ENCODE measurements at places on chromosomes 12 and 14.

DNA sequence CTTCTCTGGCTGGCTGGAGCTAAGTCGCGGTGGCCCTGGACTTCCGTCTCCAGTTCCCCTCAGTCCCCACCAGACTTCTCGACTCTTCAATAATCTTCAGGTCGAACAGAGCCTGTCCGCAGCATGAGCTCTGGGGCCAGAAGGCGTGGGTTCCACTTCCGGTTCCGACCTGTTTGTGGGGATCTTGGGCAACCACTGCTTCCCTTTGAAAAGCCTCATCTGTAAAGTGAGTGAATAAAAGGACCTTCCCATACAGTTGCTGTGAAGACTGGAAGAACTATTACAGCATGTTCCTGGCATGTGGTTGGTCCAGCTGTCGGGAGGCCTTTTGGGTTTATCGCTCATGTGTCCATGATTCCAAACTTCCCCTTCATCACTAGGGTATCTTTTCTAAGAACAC is 19.4 kb downstream of the ADGRD1 start:
- DNase-seq: no peak

DNA sequence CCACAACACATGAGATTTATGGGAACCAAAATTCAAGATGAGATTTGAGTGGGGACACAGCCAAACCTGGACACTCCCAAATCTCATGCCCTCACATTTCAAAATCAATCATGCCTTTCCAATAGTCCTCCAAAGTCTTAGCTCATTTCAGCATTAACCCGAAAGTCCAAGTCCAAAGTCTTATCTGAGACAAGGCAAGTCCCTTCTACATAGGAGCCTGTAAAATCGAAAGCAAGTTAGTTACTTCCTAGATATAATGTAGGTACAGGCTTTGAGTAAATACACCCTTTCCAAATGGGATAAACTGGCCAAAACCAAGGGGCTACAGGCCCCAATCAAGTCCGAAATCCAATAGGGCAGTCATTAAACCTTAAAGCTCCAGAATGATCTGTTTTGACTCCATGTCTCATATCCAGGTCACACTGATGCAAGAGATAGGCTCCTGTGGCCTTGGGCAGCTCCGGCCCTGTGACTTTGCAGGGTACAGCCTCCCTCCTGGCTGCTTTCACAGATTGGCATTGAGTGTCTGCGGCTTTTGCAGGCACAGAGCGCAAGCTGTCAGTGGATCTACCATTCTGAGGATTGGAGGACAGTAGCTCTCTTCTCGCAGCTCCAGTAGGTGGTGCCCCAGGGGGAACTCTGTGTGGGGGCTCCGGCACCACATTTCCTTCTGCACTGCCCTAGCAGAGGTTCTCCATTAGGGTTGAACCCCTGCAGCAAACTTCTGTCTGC is 60.1 kb downstream of the LRIG3 start:
- DNase-seq: no peak

GRCh38 chr12:96120359-96121100 is 73.6 kb upstream of the ELK3 start:
- no peak for DNase-seq

- DNase-seq: no peak
These were observed 79.7 kb downstream of the KSR2 start for GRCh38 chr12:117889098-117889497.

- DNase-seq: peak; percentile 20
These were observed 23.8 kb upstream of the STK38L start for GRCh38 chr12:27220055-27220987.

DNA sequence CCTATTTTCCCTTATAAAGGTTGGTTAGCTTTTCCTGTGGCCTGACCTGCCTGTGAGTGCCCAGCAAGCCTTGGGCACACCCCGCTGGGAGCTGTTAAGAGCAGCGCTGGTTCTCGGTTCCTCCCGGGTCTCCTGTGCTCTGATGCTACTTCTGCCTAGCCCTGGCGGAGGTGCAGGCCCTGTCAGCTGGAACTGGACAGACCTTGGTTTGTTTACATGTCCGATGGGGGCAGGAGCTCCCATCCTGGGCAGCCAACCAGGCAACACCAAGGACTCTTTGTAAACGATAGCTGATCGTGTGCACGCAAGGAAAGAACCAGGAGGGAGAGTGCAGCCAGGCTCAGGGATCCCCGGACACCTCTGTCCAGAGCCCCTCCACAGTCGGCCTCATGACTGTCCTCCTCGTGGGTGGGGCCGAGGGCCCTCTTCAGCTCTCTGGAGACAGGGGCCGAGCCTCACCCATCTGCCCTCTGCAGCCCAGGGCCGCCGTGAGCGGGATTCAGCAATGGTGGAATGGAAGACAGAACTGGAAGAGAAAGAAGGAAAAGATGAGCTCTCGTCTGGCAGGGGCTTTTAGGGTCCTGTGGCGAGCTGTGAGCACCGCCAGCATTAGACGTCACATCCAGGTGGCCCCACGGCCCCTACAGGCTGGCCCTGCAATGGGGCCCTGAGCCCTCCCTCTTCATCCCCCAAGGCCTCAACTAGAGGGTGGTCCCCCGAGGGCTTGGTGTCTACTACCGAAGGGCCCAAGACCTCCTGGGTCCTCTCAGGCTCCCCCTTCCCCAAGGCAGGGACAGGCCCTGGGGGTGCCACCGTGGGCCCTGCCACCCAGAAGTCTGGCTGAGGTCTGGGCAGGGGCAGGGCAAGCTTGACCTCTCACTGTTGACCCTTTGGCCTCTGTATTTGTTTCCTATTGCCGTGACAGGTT is 12.3 kb downstream of the TNFAIP2 start:
- no peak for DNase-seq

DNA sequence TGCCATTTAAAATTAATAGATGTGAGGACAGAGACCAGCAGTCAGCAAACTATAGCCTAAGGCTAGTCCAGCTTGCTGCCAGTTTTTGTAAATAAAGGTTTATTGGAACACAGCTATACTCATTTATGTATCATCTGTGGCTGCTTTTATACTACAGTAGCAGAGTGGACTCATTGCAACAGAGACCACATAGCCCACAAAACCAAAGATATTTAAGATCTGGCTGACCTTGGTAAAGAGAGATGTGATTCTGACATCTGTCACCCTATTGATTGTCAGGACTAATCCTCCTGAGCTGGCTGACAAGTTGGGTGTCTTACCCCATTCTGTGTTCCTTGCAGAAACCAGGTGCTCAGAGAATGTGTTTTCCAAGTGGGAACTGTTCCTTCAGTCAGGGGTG is 99.9 kb downstream of the BEGAIN start:
- no peak for DNase-seq

GRCh38 chr12:124764451-124764850 is 99.2 kb downstream of the SCARB1 start:
- peak; percentile 96 for DNase-seq

DNA sequence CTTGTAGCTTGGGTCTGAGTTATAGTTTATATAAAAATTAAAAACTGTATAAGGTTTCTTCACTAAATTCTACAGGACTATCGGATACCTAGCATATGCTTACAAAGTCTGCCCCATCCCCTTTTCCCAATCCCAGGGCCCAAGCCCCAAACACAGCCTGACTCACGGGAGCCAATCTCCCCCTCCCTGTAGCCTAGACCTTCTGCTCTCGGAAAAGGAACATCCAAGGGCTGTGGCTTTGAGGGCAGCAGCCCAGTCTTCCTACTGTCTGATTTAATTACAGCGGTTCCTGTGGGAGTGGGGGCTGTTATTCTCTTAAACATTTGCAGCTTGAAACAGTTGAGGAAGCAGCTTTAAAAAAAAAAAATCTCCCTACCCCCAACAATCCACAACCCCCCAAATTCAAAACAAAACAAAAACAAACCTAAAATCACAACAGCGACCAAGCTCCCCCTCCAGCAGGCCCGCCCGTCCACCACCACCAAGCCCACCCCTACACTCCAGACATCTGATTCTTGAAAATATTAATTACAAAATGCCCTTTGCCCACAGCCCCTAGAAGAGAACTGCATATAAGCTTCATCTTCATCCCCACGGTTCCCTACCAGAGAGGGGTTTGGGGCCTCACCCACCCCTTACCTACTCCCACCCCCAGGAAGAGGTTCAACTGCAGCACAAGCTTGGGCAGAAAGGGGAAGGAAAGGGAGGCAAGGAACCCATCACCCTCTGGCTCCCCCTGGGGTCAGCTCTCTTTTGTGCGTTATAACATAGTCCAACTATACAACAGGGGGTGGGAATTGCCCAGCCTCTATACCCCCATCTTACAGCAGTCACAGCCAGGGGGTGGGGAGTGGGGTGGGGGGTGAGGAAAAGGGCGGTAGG is 1.1 kb upstream of the PRKAG1 start:
- peak; percentile 34 for DNase-seq

GRCh38 chr12:65741656-65742017 is 82.6 kb upstream of the HMGA2 start:
- peak; percentile 58 for DNase-seq

Data from cardiac fibroblast (primary cell).